Activated T-helper 1 cell treated with anti-CD3 and anti-CD28 coated beads, Interleukin-2, amount 50 U/mL, for 16 hours (primary cell): ENCODE measurements at places on chromosomes 4 and X.

DNA sequence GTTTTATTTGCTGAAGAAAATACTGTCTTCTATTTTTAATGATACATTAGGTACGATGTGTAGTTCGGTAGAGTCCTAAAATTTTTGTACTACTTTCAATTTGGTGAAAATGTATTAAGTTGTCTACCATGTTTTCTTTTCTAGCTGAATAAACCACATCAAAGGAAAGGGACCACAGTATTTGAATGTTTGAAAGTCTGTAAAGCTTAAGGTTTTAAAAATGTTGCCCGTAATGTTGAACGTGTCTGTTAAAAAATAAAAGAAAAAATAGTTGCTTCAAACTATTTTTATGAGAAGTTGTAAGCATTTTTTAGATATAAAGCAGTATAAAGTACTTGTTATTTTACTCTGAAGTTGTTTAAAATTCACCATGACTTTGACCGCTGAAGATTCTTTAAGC lies 3.2 kb downstream of the CDKN2AIP start:
- DNase-seq, result no peak

- no peak for DNase-seq
Observed at GRCh38 chr4:136342666-136343065, 1189.6 kb downstream of the PCDH18 start.

DNA sequence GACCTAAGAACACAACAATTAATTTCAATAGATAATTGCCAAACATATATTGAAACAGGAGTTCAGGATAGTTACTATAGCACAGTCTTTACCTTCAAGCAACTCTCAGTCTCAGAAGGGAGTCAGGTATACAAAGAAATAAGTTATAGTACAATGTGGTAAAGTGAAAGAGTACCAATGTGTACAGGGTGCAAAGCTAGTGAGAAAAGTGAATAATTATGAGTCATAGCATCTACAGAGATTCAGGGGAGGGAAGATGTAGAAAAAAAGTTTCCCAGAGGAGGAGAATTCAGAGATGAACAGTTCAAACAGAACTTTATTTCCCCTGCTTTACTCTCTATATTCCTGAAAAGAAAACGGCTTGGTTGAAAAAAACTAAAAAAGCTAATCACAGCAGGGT lies 22.7 kb upstream of the DKK2 start:
- no peak for DNase-seq

- DNase-seq, result no peak
Observed at GRCh38 chr4:81469781-81470455, 1.8 kb downstream of the RASGEF1B start.

DNA sequence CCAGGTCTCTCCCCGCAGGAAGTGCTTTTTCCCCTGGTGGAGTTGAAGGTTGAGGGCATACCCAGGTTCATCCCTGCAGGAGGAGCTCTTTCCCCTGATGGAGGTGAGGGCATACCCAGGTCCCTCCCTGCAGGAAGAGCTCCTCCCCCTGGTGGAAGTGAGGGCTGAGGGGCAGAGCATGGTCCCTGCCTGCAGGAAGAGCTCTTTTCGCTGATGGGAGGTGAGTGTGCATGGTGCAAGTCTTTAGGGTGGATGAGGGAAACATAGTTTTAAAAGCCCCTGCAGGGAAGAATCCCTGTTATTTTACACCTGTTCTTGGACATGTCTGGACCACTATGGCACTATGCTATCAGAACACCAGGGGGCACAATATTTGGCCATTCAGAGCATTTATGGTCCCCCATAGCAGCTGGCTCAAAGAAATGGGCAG lies 43.7 kb upstream of the PUDP start:
- no peak for DNase-seq

DNA sequence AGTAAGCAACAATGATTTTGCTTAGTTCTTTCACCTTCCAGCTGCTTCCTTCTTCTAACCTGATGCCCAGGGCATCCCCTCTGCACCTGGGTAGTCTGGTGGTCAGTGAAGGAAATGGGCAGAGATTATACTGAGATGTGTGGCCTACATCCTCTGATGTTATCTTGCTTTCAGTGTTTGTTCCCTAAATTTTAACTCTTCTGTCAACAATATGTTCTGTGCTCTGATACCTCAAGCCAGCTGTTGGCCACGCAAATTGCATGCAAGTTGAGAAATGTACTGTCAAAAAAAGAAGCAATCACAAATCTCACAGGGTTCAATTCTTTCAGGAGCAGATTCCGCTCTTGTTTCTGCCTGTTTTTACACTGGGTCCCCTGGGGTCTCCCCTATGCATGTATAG lies 73.8 kb downstream of the FBXW7 start:
- DNase-seq, result no peak

DNA sequence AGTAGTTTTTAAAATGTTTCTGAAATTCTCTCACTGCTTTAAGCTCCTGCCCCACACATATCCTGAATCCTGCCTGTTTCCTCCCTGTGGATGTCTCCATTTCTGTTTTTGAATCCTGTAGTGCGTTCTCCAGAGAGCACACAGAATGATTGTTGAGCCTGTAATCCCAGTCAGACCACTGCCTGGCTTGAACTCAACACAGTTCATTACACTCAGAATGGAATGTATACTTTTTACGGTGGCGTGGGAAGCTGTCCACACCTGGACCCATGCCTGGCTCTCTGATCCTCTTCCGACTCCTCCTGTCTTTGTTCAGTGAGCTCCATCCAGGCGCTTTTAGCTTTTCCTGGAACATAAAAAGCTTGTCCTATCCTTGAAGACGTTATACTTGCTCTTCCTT lies 1217.0 kb upstream of the PRKX start:
- no peak for DNase-seq

DNA sequence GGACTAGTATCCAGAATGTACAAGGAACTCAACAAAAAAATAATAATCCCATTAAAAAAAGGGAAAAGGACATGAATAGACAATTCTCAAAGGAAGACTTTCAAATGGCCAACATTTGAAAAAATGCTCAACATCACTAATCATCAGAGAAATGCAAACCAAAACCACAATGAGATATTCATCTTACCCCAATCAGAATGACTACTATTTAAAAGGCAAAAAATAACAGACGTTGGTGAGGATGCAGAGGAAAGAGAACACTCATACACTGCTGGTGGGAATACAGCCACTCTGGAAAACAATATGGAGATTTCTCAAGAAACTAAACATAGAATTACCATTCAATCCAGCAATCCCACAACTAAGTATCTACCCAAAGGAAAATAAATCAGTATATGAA lies 133.1 kb downstream of the KDR start:
- DNase-seq, result no peak

DNA sequence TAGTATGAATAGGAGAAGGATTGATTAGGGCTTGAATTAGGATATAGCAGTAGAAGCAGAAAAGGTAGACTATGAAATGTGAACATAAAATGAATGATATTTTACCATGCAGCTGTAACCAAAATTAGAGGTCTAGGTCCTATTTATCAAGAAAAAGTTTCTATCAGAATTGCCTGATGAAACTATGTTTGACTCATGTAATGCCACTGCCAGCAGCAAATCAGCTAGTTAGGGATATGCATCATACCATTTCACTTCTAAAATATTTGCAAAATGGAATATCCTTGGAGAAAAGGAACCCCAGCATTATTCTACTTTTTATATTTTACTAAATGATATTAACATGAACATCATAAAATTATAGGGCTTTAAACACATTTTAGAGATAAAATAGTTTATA lies 188.4 kb downstream of the WDFY3 start:
- DNase-seq, result no peak

GRCh38 chrX:129495900-129496299 lies 27.4 kb downstream of the SMARCA1 start:
- DNase-seq, result no peak

GRCh38 chr4:26331380-26331950 lies 10.7 kb downstream of the RBPJ start:
- no peak for DNase-seq

DNA sequence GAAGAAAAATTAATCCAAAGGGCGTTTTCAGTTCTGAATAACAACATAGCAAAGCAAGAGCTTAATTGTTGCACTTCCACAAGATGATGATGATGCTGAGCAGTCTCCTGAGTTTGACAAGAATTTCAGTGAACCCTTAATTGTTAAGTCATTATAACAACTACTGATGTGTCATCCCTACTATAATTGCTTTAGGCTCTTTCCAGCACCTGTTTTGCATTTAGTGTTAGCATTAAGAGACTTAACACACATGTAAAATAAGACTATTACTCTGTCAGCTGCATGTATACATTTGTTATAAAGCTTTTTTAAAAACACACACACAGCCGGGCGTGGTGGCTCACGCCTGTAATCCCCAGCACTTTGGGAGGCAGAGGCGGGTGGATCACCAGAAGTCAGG lies 37.9 kb upstream of the GALNT7 start:
- no peak for DNase-seq

DNA sequence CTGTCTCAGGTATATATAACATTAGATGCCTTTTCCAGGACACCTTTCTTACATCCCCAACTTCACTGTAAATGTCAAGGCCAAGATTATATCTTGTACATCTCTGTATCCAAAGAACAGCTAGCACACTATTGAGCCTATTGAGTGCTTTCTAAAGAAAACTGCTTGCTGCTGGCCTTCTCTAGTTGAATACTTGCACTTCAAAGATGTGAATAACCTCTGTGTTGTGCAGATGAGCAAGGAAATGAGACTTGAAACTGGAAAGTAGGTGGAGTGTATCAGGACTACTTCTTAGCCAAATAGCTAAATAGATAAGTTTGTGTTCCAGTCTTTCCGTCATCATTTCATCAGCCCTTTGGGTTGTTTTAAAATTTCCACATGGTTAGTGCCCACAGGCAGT lies 704.4 kb upstream of the AMOT start:
- DNase-seq, result no peak

DNA sequence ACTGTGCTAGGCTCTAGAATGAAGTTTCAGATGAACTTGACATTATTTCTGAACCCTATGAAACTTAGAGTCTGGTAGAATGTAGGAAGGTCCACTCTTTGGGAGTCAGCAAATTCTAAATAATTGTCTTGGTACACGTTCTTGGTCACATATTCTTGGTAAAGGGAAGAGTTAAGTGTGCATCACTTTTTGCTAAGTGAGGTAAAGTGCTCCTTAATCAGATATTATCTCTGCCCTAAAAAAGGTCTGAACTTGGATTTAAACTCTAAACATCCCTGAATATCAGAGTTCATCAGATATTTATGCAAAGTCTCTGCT lies 7.2 kb downstream of the OCIAD2 start:
- no peak for DNase-seq
